ENCODE measurements at places on chromosomes 1 and 21.

DNA sequence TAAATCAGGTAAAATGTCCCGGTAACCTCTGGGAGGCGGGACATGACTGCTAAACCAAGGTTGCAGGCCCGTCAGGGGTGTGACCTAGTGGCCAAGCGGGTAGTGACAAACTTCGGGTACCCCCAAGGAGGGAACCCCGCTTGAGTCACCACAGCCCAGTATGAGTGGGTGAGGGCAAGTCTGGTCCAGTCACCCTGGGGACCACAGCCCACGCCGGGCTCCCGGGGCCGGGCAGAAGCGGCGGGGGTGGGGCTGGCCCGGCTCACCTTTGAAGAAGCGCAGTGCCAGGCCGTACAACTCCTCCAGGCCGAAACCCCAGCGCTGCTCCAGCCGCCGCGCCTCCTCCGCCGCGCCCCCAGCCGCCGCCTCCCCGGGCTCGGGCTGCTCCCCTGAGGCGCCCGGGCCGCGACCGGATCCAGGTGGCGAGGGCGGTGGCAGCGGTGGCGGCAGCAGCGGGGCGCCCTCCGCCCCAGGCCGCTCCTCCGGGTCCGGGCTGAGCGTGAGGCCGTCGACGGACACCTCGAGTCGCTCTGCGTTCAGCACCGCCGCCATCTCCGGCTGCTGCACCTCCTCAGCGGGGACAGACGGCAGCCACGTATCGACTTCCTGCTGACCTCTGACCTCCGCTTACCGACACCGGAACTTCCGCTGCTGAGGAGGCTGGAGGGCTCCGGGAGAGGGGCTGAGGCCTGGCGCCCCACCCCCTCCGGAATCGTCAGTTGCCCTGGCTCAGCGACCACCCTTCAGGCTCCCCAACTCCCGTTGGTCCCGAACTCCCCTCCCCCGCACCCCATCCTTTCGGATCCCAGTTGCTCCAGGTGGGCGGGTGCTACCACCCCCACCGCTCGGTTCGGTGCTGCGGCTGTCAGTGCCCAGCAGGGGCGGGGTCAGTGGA is at the start of gene ACBD3:
Gene ACBD3 (minus strand): TSS at position 618 of the 895 bp plus-strand sequence. CDS start 66 bp downstream, at position 552.
- DNase-seq, result peak; percentile 85

- no peak for DNase-seq
Measured at GRCh38 chr21:27693376-27693775, 726.5 kb upstream of the ADAMTS5 start.

DNA sequence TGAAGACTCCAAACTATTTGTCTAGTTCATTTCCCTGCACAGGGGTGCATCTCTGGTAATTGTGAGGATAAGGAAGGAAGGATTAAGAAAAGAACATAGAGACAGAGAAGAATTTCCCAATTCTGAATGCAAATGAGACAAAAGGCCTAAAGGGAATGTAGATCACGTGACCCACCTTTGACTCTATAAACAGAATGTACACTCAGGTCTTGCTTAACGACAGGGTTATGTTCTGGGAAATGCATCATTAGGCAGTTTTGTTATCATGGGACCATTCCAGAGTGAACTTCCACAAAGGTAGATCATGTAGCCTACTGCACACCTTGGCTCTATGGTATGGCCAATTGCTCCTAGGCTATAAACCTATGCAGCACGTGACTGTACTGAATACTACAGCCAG is 252.3 kb upstream of the ZP4 start:
- no peak for DNase-seq

DNA sequence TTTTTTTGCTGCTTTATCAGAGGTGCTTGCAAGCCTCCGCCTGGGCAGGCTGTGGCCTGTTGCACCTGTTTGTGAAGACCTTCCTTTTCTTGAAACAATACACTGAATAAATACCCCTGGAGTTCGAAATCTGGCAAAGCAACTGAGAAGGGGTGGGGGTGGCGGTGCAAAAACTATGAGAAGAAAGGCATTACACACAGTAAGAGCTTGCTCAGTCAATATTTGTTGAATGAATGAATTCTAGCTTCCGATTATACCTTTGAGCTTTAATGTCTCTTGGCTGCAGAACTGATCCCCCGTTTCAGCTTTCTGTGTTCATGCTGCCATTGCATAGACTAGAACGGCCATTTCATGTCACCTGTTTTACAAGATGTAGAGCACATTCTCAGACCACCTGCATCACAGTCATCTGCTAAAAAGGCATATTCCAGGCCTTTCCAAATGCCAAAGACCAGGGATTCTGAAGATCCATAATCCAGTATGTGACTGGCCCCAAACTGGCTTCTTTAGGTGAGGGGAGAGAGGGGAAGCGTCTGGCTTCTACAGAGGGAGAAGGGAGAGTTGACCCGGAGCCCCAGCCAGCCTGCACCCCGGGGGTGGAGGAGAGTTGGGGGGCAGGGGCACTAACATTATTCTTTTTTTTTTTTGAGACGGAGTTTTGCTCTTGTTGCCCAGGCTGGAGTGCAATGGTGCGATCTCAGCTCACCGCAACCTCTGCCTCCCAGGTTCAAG is 111.5 kb downstream of the ETS2 start:
- DNase-seq, result no peak

DNA sequence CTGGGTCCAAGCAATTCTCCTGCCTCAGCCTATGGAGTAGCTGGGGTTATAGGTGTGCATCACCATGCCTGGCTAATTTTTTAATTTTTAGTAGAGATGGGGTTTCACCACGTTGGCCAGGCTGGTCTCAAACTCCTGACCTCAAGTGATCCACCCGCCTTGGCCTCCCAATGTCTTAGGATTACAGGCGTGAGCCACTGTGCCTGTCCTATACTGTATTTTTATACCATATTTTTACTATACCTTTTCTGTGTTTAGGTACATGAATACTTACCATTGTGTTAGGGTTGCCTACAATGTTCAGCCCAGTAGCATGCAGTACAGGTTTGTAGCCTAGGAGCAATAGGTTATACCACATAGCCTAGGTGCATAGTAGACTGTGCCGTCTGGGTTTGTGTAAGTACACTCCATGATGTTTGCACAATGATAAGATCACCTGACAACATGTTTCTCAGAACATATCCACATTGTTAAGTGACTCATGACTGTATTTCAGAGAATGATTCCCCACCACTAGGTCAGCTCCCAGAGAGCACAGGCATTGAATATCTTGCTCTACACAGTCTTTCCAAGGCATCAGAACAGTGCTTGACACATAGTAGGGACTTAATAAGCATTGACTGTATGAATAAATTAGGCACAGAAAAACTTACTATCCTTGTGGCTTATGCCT is 6.0 kb upstream of the CITED4 start:
- DNase-seq, result no peak

DNA sequence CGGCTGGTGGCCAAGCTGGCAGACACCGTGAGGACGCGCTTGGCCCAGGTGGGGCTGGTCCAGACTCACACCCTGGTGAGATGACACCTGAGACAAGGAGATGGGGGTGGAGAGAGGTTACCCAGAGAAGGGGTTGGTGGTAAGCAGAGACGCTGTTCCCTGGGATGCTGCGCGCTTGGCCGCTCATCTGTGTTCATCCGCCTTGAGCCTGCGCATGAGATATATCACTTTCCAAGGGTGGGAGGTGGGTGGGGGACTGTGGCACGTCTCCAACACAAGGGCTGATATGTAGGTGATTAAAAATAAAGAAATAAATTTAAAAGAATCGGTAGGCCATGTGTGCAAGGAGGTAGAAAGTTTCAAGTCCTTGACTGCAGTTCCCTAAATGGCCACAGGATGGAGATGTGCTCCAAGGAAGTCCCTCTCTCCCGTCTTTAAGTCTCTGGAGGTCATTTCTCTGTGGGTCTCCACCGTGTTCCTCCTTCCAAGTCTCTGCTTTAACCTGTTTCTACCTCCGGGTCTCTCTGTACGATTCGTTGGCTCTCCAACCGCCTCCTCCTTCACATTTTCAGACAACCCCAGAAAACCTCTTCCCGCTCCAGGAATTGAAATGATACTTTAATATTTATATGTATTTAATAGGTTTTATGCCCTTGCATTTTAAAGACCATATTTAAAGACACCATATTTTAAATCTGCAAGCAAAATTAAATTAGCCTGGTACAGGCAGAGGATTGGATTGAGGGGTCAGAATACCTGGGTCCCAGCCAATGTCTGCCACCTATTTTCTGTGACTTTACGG is 4.5 kb downstream of the TTC24 start:
- DNase-seq, result peak; percentile 81

DNA sequence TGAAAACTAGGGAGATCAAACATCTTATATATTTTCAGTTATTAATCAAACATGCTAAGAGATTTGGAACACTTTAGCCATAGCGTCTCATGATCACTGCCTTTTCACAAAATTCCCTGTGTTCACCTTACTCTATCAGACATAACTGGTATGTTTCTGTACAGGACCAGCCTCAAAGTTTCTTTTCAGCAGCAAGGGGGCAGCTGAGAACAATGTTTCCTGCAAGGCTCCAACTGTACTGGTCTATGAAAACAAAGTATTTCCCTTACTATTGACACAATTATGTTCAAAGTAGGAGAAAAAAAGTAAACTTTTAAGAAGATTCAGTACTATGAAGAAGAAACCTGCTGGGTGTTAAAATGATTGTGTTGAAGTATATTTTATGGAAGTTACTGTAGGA is 98.5 kb downstream of the ATF6 start:
- DNase-seq, result no peak

DNA sequence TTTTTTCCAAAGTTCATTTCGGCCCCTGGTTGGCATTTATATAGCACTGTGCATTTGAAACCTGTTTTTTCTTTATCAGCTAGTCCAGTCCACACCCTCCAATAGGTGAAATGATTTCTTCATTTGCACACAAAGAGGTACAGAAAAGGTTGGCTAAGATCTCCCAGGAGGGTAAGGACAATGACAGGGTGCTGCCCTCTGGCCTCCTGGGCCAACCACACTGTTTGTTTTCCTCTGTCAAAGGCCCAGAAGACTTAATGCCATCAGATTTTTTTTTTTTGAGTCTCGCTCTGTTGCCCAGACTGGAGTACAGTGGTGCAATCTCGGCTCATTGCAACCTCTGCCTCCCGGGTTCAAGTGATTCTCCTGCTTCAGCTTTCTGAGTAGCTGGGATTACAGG is 70.1 kb upstream of the EFHD2 start:
- no peak for DNase-seq

GRCh38 chr21:33070998-33071769 is 1.2 kb downstream of the OLIG1 start:
- DNase-seq, result no peak

GRCh38 chr1:84103197-84103992 is 40.7 kb upstream of the PRKACB start:
- DNase-seq, result no peak

GRCh38 chr1:48661726-48662463 is 114.8 kb downstream of the BEND5 start:
- DNase-seq, result no peak

DNA sequence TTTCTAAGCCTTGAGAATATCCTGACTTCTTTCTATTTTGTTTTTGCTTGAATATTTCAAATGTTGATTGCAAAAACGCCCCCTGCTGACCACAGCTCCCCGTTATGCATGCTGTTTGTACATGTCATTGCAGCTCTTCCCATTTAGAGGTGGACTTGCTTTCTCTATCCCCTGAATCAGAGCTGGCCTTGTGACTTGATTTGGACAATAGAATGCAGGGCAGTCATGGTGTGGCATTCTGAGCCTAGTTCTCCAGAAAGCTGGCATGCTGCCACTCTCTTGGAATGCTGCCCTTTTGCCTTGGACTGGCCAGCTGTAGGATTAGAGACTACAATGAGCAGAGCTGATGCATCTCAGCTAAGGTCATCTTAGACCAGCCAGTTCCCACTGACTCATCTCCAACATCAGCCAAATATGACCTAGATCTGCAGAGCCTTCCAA is 1561.5 kb downstream of the MRPL39 start:
- DNase-seq, result no peak

DNA sequence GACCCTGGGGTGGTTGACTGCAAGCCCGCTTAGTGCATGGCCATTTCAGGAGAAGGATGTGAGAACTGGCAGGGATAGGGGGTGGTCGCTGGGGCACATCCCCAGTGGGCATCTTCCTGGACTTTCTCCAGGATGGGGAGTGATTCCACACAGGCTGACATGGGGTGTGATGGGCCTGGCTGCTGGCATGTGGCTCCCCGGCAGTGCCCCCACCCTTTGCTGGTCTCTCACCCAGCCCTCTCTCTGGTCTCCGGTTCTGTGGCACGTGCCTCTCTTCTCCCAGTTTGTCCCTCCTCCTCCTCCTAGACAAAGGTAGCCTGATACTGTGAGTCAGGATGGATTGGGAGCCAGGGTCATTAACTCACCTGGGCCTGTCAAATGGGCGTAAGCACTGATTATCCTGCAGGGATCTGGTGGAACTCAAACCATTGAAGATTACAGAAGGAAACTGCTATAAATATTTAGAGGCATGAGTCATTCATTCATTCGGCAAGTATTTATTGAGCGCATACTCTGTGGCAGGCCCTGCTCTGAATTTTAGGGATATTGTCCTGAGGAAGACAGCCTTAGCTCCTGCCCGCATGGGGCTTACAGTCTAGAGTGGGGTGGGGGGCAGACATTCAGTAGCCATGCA is 23.6 kb upstream of the EPS8L3 start:
- no peak for DNase-seq

Measured in CD4-positive, alpha-beta T cell treated with Interleukin-4 for 1 hour (primary cell).